ENCODE measurements at places on chromosomes 5 and 9.

- no peak for DNase-seq
Measured at GRCh38 chr9:69574057-69574456, 98.1 kb downstream of the APBA1 start.

DNA sequence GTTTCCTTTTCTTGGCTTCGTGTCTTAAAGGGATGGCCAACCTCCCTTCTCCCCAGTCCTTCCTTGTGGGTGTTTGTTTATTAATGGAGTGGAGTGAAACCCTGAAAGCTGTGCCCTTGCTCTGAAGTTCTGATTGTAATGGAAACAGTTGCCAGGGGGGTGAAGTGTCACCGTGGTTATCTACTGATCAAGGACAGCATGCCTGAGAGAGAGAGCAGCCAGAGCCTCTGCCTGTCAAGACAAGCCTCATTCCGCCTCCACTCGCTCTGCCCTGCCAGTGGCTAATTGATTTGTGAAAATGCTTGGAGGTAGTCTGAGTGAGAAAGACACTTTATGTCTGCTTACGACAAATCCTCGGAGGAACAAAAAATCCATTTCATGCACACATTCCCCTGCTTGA lies 143.7 kb upstream of the SLC30A5 start:
- DNase-seq, result no peak

- no peak for DNase-seq
Measured at GRCh38 chr5:169289520-169289919, 11.4 kb downstream of the SLIT3 start.

GRCh38 chr5:9519537-9519936 lies 26.3 kb downstream of the SEMA5A start:
- no peak for DNase-seq

- no peak for DNase-seq
Measured at GRCh38 chr5:14250084-14250695, 107.0 kb downstream of the TRIO start.

DNA sequence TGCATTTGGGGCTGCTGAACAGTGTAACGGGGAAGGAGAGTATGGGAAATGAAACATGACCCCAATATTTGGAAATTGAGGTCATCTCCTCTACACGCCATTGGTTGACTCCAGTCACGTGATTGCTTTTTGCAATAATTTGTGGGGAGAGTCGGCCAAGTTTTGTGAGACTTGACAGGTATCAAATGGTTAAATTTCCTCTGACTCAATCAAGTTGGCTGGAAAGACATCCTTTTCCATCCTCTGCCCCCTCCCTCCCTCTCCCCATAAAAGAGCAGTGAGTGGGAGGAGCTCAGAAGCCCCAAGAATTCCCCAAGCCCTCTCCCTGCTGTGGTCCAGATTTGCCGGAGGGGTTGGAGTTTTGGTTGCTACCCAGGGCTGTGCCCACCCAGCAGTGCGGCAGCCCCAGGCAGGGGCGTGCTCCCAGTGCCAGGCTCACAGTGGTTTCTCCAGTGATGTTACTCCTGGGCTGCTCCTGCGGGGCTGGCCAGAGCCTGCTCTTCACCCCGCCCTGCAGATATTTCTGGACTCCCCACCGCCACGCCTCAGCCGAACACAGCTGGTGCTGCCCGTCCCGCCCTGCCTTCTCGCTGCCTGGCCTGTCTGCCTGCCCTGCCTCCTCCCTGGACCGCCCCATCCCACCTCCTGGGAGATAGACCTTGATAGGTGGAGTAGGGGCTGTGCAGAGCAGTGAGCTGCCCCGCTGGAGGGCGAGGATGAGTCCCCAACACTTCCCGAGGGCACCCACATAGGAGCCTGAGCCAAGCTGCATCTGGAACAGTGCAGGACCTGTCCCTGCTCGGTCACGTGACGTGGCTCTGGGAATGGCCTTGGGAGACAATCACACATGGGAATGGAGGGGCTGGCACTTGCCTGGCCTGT lies 3.4 kb downstream of the COL5A1 start:
- DNase-seq, result peak; percentile 55
